ENCODE measurements at places on chromosomes 1 and 21.

DNA sequence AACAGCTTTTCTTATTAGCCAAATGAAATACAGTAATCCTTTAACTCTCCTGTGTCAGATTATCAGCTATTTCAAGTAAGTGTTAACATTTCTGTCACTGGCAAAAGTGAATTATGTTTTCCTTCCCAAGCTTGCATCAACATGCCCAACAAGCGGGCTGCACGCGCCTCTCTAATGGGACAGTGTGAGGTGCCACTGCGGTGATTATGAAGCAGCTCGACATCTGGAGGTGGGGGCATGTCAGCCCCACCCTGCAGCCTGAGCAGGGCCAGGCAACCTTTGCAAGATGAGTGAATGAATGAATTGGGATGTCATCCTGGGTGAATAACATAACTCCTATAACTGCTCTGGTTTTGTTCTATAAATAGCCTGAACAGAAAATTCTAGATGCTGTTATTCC, 301.4 kb downstream of the ZNF326 start:
- DNase-seq, result no peak

DNA sequence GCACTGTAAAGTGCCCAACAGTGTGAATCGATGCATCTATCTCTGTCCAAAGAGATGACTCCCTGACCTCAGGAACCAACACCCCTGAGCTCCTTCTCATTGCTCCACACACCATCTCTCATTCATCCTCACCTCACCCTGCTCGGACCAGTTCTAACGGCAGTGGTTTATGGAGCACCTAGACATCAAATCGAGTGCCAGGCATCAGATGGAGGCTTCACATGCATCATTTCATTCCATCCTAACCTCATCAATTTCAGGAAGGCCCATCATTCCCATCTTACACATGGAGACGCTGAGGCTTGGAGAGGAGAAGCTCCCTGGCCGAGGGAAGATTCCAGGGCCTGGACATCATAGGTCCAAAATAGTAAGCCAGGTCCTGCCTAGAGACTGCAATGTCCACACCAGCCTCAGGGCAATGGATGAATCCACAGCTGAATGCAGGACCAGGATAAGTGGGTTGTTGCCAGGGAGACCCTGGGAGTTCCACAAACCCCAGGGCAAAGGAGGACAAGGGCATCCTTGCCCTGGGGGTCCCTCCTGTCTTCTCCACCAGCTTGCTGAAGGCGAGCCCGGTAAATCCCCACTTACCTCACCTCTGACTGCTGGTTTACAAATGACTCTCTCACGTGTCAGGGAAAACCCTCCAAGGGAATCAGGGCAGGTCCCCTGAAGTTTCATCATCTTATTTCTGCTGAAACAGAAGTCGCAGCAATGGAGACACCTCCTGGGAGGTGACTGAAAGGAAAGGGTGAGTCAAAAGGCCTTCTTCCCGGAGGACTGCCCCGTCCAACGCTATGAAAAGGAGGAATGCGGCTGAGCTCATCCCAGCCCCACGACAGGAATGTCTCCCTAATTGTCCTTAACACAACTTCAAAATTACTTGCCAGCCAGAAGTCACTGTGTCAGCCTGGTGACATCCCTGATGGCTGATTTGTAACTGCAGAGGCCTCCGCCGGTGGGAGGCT, 9.0 kb upstream of the IFFO2 start:
- no peak for DNase-seq

DNA sequence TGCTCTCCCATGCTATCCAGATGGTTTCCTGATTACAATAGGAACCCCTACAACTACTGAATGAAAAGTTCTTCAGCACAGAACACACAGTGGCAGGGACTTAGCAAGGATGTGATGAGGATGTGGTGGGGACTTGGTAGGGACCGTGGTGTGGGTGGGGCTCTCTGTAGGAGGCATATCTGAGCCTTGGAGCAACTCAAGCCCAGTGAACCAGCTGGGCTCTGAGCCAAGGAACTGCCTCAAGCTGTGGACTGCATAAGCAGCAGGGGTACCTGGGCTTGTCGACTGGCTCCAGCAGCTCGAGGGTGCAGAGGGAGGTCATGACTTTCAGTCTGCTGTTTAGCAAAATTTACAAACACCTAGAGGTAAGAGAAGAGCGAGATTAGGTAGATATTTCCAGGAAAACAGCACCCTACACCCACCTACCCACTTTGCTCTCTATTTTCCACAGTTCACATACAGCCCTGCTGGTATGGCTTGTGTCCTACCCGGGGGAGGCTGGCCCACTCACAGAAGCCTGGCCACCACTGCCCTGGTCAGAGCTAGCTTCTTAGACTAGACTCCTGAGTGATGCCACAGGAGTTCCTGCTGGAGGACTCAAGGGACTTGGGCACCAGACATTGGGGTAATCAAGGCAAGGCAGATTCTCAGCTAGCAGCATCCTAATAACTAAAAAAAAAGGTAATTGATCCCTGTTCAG, 86.8 kb upstream of the GCLM start:
- no peak for DNase-seq

- DNase-seq, result no peak
Observed at GRCh38 chr1:2860476-2861142, 59.1 kb upstream of the TTC34 start.

DNA sequence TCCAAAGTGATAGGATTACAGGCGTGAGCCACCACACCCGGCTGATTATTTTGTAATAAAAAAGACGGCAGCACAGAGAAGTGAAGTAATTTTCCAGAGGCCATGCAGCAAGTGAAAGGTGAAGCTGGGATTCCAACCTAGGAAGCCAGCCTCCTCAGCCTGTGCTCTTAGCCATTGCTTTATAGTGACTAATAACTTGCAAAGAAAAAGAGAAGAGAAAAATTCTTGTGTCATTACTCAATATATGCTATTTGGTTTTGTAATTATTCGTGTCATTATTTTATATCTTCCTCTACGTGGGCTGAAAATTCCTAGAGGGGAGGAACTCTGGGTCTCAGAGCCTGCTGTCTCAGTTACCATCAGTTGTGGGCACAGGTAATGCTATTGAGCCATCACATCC, 1.6 kb upstream of the IER5 start:
- no peak for DNase-seq

GRCh38 chr1:51636764-51637522, 20.1 kb downstream of the OSBPL9 start:
- DNase-seq, result no peak

DNA sequence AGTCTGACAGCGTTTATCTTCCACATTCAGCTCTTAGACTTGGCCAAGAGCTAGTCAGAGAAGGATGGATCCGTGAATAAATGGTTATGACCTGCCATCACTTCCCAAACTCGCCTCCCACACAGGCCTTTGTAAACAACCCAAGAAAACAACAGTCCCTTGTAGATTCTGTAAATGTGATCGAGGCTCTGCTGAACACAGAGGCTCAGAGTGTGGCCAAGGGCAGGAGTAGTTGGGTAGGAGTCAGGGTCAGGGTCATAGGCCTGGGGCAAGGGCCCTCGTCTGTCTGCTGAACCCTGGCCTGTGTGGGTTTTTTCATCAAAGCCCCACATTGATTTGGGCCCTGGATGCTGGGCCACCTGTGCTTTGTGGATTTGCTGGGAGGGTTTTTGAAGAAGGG, 32.7 kb downstream of the NCMAP start:
- no peak for DNase-seq

DNA sequence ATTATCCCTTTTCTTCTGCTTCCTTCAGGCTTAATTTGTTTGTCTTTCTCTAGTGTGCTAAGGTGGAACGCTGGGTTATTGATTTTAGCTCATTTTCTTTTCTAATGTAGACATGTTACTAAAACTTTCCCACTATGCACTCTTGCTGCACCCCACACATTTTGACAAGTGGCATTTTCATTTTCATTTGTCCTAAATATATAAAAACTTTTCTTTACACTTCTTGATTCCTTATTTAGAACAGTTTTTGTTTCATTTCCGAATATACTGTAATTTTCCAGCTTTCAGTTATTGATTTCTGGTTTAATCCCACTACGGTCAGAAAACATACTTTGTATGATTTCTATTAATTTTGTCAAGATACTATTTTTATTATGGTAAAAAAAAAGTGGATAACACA, 25.3 kb downstream of the SH3BP5L start:
- no peak for DNase-seq

- DNase-seq, result no peak
Observed at GRCh38 chr1:63902844-63903589, 129.2 kb downstream of the ROR1 start.

DNA sequence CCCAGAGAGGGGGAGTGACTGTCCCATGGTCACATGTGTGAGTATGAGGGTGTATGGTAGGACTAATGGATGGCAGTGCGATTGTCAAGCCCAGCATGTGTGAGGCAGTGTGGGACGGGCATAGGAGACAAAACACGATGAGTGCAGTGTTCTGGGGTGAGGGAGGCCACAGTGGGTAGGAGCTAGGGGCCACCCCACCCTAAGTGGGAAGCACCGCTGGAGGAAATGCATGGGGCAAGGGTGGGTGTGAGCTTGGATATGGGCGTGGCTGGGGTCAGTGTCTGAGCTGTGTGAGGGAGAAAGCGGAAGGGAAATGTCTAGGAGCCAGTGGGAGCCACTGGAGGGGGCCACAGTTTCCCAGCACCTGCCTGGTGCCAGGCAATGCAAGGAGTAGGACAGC, 56.5 kb downstream of the FOXO6 start:
- DNase-seq, result no peak

GRCh38 chr1:116794804-116795481, 40.7 kb downstream of the CD2 start:
- DNase-seq, result no peak

- DNase-seq, result no peak
Observed at GRCh38 chr1:160622501-160623226, 24.2 kb downstream of the SLAMF1 start.

DNA sequence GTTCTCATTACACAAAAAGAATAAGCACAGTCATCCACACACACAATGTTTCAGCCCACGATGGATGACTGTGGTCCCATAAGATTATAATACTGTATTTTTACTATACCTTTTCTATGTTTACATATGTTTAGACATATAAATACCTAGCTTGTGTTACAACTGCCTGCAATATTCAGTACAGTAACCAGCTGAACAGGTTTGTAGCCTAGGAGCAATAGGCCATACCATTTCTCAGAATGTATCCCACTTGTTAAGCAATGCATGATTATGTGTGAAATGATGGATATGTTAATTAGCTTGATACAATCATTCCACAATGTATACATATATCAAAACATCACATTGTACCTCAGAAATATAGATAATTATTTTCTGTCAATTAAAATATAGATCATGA, 33.2 kb upstream of the SAMD13 start:
- DNase-seq, result no peak

- no peak for DNase-seq
Observed at GRCh38 chr1:76256289-76257223, 182.0 kb downstream of the ST6GALNAC3 start.

GRCh38 chr21:39869141-39869818, 2.0 kb downstream of the PCP4 start:
- DNase-seq, result no peak

GRCh38 chr1:225770561-225771248, 6.9 kb upstream of the SRP9 start:
- no peak for DNase-seq

DNA sequence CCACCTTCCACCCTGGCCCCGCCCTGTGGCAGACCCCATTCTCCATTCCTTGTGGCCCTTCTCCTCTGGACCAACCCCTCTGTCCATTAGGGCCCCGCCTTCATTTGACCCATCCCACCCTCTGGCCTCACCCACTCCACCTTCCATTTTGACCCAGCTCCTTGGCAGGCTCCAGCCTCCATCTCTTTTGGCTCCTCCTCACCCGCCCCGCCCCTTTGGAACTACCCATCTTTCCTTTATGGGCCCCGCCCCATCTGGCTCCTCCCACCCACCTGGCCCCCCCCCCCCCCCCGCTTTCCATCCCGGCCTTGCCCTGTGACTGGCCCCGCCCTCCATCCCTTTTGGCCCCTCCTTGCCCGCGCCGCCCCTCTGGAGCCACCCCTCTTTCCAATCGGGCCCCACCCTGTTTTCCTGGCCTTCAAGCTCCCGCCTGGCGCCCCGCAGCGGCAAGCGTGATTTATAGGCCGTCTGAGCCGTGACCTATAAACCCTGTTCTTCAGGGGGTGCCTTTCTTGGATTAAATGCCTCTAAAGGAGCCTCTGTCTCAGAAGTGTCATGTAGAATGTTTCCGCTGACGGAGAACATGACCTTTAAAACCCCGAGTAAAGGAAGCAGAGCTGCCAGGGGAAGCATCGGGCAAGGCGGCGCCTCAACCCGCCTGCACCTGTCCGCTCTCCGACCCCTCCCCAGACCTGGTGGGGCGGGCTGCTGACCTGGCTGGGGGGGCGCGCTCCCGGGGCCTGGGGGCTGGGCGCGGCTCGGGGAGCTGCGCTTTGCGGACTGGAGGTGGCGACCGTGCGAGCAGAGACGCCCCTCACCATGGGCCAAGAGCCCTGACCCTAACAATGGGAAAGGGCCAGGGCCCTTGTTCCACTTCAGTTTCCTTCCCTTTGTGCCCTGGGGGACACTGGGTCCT, 178.0 kb downstream of the CAMTA1 start:
- DNase-seq, result peak; percentile 99

GRCh38 chr21:42047821-42048613, 23.1 kb upstream of the UMODL1 start:
- no peak for DNase-seq

DNA sequence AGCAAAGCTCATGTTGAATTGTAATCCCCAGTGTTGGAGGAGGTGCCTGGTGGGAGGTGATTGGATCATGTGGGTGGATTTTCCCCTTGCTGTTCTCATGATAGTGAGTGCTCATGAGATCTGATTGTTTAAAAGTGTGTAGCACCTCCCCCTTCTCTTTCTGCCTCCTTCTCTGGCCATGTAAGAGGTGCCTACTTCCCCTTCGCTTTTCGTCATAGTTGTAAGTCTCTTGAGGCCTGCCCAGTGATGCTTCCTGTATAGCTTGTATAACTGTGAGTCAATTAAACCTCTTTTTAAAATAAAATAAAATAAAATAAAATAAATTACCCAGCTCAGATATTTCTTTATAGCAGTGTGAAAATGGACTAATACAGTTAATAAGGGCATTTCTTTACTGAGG, 1025.7 kb downstream of the PLA2G4A start:
- no peak for DNase-seq

DNA sequence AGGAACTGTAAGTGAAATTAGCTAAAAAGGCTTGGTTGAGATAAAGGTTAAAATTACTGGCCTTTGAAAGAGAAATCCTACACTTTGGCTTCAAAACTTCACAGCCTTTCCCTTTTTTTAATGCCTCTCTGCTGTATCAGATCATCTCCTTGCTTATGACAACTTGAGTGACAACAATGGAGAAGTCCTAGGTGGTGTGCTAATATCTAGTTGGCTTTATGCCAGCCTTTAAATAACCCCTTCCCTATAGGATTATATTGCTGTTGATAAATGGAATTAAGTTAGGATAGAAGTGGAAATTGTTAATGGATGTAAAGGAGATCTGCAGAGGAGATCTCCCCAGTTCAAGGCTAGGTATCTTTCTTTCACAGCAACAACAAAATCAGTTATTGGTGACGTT, 130.2 kb upstream of the ATP1B1 start:
- no peak for DNase-seq
